ENCODE measurements at places on chromosomes 7 and 10.

GRCh38 chr7:99234185-99234584 lies 26.3 kb upstream of the KPNA7 start:
- no peak for DNase-seq

DNA sequence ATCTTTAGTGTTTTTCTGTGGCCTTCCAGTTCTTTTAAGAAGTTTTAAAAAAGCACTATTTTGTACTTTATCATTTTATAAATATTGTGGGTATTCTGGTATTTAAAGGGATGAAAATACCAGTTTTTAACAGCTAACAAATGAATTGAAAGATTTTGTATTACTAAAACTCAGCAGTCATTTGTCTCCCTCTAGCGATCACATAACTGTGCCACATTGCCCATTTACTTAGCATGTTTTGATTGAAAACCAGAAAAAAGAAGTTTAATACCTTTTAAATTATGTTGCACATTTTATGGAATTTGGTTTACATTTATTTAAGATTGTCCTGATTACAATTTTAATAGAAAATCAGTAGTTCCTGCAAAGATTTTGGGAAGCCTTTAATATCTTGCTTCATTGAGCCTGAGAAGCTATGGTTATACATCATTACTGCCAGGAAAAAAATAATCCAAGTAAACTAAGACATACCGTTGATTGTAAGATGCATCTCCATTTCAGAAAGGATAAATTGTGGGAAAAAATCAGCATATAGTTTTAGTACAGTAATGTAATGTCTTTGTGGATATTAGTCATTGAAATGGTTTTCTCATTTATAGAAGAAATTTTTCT lies 34.9 kb downstream of the TAX1BP1 start:
- no peak for DNase-seq

DNA sequence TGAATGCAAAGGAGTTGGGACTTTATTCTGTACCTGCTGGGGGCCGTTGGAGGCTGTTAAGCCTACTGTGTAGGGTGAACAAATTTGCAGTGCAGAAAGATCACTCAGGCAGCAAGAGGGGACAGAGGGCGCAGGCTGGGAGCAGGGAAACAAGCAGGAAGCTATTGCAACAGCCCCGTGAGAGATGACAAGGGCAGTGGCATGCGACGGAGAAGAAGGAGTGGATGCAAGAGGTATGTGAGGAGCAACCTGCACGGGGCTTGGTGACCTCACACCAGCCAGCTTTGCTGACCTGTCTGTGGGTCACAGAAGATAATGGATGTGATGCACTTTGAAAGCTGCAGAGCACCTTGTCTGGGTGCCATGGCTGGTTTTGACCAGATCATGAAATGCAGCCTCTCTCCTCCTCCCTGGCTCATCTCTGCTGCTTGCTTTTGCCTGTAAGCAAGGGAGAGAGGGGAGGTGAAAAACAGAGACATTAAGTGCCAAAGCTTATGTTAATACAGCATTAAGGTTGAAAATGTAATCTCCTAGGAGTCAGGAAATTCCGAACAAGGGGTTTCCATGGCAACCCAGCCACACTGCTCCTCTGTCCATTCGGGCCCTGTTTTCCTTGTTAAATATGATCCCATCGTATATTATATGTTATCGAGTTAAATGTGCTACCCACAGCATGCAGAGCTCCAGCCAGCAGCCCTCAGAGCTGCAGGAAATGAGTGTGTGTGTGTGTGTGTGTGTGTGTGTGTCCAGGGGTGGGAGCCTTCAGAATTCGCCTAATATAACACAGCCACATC lies 314.3 kb upstream of the ZMIZ1 start:
- DNase-seq, result no peak

DNA sequence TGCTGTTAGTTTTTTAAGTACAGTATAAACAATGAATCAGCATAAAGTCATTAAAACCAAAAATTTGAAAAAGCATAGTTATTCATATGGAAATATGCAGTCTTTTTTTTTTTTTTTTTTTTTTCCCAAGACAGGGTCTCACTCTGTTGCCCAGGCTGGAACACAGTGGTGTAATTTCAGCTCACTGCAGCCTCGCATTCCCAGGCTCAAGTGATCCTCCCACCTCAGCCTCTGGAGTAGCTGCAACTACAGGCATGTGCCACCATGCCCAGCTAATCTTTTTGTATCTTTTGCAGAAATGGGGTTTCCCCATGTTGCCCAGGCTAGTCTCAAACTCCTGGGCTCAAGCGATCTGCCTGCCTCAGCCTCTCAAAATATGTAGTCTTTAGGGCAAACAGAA lies 182.0 kb downstream of the SEMA3E start:
- no peak for DNase-seq

GRCh38 chr7:84247591-84247990 lies 53.0 kb upstream of the SEMA3A start:
- DNase-seq, result no peak

All from nephron progenitor cell (in vitro differentiated cells).